Inflammatory macrophage (primary cell): ENCODE measurements at places on chromosomes 16 and 17.
A peak's percentile ranks its signal among the peaks of the same experiment; 100 is the strongest.

- no peak for DNase-seq
Measured at GRCh38 chr17:4009186-4009785, 45.0 kb upstream of the ATP2A3 start.

DNA sequence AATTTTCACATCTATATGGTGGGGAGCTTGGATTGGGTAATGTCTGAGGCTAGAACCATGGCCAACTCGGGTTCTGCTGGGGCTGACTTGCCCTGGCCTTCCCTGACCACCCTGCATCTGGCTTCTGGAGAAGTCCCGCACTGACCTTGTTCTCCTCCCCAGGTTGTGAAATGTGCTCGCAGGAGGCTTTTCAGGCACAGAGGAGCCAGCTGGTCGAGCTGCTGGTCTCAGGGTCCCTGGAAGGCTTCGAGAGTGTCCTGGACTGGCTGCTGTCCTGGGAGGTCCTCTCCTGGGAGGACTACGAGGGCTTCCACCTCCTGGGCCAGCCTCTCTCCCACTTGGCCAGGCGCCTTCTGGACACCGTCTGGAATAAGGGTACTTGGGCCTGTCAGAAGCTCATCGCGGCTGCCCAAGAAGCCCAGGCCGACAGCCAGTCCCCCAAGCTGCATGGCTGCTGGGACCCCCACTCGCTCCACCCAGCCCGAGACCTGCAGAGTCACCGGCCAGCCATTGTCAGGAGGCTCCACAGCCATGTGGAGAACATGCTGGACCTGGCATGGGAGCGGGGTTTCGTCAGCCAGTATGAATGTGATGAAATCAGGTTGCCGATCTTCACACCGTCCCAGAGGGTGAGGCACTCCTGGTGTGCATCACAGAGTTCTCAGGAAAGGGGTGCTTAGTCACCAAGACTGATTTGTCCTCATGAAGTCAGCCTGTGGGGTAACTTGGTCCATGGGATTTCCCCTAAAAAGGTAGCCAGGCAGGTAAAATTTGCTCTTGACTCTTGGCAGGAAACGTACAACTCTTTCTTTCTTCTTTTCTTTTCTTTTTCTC lies 6.1 kb downstream of the NOD2 start:
- peak; percentile 47 for DNase-seq

DNA sequence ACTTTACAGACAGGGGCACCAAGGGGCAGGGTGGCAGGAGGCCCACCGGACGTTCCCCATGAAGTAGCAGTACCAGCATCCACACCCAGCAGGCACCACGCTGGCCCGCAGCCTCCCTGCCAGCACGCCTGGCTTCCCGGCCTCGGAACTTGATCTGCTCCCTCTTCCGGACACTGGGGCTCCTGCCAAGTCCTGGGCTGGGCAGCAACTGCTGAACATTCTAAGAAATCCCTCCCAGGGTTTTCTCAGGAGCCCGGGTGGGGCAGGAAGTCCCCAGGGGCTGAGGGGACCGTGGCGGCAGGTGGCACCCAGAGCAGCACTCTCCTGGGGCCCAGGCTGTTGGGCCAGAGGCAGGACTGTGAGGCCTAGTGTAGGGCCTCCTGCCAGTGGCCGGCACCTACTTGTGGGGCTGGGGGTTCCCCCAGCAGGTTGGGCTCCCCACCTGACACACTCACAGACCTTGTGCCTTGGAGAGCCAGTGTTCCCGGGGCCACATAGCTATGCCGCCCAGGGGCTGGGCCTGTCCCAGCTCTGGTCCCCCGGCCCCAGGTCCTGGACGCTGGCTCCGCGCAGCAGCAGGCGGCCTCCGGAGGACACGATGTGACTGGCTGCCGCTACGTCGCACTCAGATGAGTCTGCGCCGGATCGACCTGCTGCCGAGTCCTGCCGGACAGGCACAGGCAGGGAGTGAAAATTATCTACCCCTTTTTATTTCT lies 86.2 kb upstream of the CBX4 start:
- no peak for DNase-seq

GRCh38 chr16:85612801-85613603 lies at the start of gene GSE1:
TSS of gene GSE1 (plus strand) at chr16:85613322. CDS start at chr16:85613392, 70 bp downstream.
- peak; percentile 73 for DNase-seq

DNA sequence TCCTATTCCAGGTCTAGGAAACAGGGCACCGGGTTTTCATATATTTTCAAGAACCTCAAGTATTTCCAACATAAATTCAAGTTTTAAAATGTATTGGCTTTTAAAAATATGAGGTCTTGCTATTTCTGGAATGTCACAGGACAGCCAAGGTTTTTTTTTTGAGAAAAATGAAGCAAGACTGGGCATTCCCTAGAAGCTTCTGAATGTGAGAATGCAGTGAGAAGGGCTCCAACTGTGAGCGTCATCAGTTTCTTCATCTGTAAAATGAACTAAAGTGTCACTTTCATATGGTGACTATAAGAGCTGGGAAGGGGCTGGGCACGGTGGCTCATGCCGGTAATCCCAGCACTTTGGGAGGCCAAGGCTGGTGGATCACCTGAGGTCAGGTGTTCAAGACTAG lies 455.8 kb upstream of the MAF start:
- DNase-seq = no peak

- DNase-seq = no peak
Measured at GRCh38 chr16:50025537-50025931, 509 bp downstream of the CNEP1R1 start.

- no peak for DNase-seq
Measured at GRCh38 chr17:2779545-2779944, 16.7 kb upstream of the RAP1GAP2 start.

GRCh38 chr17:72145962-72146361 lies 25.1 kb downstream of the SOX9 start:
- DNase-seq = no peak

- DNase-seq = no peak
Measured at GRCh38 chr17:50638606-50638965, 3.9 kb downstream of the ABCC3 start.

- no peak for DNase-seq
Measured at GRCh38 chr16:68992521-68992920, 112.9 kb upstream of the HAS3 start.

GRCh38 chr17:80835816-80836657 lies 155.6 kb upstream of the CHMP6 start:
- DNase-seq = no peak

DNA sequence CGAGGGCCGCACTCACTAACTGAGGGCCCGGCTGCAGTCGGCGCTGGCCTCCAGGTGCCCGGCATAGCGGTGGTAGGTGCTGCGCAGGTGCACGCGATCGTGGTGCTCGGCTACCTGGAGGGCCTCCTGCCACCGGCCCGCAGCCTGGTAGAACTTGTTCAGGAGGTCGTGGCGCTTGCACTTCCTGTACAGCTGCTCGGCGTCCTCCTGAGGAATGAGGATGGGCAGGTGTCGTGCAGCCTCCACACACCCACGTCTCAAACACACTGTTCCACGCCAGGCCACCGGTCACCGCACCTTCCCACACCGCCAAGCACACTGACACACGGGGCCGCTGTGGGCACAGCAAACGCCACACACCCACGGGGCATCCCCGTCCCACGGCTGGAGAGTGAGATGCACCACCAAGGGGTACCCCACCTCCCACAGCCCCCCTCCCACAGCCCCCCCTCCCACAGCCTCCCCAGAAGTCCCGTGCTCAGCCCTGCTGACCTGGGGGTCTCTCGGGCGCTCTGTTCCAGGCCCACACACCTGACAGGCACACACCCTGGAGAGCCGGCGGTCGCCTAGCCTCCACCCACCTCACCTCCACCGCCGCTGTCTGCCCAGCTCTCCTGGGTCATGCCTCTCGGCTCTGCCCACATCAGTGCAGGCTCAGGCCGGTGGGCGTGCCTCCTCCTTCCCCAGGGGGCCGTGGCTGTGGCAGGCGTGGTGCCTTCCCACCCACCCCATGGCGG lies 7.4 kb upstream of the TMEM204 start:
- DNase-seq = no peak

DNA sequence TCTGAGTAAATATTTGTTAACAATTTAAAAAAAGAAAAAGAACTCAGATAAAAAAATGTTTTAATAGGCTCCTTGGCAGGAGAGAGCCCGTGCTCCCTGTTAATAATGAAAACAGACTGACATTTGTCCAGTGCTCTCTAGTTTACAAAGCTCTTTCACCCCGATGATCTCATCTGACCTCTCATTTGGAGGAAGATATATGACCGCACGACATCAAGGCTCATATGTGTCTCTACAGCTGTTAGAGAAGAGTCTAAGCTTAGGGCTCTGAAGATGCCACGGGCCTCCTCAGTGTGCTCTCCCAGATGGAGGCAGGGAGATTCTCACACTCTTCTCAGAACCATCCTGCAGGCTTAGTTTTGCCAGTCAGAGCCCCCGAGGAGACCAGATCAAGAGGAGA lies 280.8 kb upstream of the IRX5 start:
- DNase-seq = no peak

GRCh38 chr17:30377574-30378240 lies 1.0 kb upstream of the CPD start:
- no peak for DNase-seq

DNA sequence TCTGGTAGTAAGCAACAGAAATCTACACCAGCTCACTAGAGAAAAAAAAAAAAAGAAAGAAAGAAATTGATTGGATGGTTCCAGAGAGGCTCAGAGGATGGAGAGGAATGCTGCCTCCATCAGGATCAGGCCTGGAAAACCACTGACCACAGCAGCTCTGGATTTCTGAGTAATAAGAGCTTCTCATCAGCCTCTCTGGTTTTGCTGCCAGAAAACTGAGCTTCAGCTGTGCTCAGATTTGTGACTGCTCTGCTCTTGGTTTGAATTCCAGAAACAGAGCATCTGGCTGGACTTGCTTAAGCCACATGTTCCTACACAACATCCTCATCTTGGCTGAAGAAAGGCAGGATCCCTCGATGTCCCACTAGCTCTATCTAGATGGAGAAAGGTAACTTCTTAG lies 25.9 kb downstream of the IRX6 start:
- DNase-seq = no peak

DNA sequence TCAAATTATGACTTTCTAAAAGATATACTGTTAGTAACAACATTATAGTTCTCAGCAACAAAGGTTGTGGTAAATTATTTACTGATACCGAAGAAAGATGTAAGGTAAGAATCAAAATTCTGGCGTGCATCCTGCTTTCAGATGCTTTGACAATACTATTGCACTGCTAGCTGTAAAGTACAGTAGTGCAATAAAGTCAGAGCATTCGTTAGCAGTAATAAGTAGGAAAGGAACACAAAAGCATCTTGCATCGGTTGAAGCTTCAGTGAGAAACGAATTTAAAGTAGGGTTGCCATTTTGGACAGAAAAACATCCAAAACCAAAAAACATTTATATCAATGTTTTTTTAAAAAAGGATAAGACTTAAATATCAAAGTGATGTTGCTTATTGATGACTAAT lies 4.0 kb downstream of the SKA2 start:
- no peak for DNase-seq

DNA sequence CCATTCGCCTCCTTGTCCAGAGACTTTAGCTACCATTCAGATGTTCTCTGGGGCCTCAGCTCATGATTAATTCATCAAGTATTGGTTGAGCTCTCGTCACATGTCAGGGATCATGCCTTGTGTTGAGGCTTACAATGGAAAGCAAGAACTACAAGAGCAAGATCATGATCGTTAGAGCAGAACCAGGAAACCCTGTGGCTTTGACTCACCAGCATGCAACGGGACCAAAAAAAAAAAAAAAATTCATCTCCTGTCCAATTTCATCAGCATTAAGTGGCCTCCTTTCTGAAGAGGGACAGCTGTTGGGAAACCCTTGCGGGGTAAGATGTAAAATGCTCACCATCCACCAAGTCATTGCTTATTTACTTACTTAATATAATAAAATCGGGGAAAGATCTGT lies 12.1 kb upstream of the USP10 start:
- DNase-seq = peak; percentile 93
